ENCODE measurements at places on chromosomes 7 and 10.

DNA sequence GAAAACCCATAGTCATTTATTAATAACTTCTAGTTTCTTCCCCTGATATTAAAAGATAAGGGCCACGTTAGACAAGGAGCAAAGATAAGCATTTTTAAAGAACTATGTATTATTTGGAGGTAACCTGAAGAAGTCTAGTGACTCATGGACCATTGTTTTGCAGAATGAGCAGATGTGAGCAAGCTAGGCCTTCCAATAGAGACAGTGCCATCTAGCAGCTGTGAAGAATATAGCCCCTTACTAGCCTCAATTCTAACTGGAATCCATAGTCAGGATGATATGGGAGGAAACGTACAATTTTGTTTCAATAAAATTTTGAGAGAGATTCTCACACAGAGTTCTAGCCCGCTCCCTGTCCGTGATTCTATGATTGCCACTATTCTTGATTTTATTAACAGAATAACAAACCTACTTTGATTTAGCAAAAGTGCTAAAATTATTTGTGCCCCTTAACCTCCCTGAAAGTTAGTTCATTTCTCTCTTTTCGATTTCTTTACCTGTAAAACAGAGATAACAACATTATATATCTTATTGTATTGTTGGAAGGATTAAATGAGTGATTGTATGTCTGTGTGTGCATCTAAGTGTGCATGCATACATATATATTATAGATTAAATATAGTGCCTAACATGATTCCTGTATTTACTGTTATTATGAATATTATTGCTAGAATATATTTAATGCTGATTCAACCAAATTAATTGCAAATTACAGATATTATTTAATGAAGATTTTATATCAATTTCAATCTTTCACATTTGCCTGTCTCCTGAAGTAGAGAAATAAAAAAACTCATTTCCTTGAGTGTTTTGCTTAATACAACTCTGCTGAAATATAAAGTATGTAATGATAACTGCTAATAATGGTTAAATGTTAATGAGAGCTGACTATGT, 22.7 kb downstream of the FAM237B start:
- peak; percentile 74 for DNase-seq

GRCh38 chr7:102463841-102464576, 654 bp downstream of the ALKBH4 start:
- DNase-seq, result peak; percentile 15

DNA sequence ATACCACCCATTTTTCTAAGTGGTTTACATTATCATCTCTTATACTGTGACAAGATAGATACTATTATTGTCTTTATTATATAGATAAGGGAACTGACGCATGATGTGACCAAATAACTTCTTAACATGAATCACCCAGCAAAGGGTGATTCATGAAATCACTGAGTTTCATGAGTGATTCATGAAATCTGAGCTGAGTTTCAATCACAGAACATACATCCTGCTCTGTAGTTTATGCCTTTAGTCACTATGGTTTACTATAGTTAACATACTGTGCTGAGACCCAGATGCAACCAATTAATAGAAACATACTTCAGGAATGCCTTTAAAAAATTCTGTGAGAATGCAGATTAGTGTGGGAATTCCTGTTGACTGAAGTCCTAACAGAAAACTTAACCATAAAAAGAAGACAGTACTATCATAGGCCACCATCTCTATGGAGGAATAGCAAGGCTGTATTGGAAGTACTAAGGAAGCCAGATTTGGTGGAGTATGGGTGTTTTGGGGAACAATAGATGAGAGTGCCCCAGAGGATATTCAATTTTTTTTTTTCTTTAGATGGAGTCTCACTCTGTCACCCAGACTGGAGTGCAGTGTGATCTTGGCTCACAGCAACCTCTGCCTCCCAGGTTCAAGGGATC, 43.1 kb upstream of the SEMA3A start:
- peak; percentile 89 for DNase-seq

DNA sequence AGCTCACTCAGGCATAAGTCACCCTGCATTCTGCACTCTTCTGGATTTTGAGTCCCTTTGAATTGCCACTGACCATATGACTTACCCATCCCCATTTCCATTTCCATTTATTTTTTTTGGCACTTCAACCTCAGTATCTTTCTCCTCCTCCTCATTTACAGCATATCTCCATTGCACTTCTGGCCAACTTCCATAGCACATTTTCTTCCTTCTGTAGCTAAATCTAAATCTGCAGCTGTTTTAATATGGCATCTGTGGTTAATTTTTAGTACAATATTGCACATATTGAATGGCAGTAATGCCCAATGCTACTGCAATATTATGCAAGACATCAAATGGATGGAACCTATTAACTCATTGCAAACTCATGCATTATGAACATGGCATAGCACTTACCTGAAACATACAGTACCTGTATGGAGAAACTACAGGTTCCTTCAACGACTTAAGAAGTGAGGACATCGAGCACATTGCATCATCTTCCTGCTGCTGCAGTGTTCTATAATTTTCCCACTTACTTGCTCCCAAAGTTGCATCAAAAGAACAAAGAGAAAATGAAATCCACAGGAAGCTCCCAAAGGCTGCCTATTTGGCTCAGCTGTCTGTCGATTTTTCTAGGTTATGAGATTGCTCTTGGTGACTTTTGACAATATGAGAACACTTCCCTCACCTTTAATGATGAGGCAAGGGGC, 55.7 kb downstream of the LRRTM3 start:
- DNase-seq, result no peak

- no peak for DNase-seq
Observed at GRCh38 chr7:132878204-132878919, 203.5 kb downstream of the CHCHD3 start.

GRCh38 chr7:100509231-100509630, 25.5 kb downstream of the NYAP1 start:
- peak; percentile 59 for DNase-seq

DNA sequence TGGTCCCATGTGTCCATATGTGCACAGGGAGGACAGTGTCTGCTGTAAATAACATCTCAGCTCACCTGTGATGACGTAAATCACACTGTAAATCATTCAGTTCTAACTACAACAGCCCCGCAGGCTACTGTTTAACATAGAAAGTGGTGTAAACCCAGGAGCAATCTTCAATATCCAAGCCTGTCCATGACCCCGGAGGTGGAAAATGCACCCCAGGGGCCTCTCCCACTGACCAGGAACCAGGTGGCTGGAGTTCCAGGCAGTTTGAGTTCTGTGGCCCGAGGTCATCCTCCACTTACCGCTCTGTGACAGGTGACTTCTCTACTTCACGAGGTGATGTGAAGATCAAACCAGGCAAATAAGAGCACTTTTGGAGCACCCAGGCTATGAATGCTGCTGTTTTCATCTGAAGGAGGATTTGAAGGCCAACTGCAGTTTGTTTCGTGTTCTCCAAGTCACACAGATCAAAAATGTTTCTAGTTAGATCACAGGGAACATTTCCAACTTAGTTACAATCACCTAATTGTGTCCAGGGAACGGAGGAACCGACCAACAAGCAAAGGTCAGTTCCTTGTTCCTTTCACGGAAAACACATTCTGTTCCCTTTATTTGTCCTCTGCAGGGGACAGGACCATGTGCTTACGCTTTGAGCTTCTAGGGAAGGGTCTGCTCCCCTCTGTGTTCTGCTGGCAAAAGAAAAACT, 131.8 kb downstream of the WDR37 start:
- DNase-seq, result no peak

DNA sequence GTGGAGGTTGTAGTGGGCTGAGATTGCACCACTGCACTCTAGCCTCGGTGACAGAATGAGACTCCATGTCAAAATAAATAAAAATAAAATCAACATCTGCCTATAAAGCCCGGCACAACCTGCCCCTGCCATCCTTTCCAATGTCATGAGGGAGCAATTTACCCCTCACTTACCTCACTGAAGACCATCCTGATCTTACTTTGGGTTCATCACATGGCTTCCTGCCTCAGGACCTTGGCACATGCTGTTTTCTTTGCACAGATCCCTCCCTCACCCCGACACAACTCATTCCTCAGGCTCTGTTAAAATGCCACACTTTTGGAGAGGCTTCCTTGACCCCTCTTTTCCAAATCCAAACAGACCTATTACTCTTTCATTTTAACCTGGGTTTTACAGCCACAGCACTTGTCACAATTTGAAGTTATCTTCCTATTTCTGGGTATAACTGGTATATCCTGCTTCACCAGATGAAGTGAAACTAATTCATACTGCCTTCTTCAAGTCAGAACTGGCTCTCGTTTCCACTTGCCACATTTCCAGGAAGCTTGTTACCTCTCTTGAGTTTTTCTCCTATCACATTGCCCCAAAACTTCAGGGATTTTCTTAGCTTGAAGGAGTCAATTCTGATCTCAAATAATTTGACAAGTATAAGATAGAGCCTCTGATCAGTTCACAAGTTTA, 69.3 kb upstream of the PARD3 start:
- DNase-seq, result no peak

GRCh38 chr7:136020556-136020955, 43.4 kb upstream of the MTPN start:
- DNase-seq, result no peak

DNA sequence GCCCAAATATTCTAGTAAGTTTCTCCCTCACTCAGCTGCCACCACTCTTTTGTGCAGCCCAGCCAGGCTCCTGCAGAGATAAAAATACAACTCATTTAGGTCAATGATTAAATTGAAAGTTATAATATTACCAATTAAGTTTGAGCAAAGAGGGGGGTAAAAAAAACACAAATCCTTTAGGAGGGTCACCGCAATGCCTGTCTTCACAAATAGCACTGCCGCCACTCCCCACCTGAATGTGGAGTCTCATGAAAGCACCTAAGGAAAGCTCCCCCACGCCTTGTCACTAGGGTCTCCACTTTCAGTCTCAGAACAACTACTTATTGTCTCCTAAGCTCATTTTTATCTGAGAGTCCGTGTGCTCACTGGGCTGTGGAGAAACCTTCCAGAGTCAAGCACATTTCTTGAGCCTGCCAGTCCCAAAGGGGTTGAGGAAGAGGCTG, 148.7 kb downstream of the FGFR2 start:
- DNase-seq, result no peak

DNA sequence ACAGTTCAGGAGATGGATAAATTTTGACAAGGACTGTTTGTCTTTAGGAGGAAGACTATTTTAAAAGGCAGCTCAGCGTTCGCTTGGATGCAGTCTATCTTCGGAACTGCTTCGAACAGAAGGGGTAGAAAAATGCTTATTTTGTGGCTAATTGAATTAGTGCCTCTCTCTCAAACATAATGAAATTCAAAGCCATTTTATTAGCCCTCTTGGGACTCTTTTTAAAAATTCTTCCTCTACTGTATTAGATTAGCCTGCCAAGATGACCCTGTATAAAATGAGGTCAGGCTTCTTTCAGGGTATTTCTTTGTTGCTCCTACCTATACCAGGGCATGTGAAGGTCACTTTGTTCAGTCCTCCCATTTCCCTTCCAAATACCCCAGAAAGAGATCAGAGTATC, 379.2 kb upstream of the NFE2L3 start:
- DNase-seq, result no peak

GRCh38 chr7:158559356-158559755, 28.3 kb downstream of the PTPRN2 start:
- DNase-seq, result no peak

DNA sequence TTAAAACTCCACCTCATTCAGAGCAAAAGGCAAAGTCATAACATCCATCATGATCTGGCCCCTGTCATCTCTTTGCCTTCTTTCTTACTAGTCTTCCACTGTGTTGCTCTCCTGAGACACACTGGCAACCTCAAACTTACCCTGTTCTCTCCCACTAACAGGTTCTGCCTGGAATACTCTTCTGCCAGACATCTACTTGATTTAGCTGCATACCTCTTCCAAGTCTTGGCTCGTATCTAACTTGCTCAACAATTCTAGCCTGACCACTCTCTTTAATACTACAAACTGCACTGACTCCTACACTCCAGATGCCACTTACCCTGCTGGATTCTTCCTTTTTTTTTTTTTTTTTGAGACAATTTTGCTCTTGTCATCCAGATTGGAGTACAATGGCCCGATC, 167.0 kb upstream of the MTPN start:
- DNase-seq, result no peak

DNA sequence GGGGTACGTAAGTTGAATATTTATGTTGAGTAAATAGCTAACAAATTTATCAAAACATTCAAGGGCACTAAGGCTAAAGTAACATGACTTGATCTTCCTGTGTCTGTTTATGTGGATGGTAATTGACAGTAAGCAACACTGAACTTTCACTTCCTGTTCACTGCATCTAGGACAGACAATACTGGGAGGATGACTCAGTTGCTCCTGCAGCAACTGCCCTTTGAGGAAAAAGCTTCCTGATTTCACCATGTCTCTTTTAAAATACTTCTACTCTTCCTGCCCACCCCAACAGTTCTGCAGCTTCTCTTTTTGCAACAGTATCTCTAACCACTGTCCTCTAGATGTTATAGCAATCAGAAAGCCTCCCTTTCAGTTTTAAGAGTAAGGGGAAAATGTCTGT, 76.6 kb upstream of the HGF start:
- DNase-seq, result peak; percentile 88

DNA sequence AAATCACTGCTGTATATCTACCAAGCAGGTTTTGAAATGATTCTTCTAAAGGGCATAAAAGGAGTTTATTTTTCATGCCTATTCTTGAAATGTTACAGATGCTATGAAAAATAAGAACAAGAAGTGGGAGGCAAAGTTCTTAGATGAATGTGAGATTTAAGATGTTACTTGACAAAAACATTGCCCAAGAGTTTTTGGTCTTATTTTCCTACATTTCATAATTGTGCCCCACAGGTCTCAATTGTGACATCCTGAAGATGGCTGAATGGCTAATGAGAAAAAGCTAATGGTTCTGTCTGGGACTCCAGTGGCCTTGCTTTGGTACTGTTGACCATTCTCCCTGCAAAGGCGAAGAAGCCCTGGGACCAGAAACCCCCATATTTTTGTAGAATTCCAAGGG, 43.0 kb upstream of the IFRD1 start:
- DNase-seq, result no peak

DNA sequence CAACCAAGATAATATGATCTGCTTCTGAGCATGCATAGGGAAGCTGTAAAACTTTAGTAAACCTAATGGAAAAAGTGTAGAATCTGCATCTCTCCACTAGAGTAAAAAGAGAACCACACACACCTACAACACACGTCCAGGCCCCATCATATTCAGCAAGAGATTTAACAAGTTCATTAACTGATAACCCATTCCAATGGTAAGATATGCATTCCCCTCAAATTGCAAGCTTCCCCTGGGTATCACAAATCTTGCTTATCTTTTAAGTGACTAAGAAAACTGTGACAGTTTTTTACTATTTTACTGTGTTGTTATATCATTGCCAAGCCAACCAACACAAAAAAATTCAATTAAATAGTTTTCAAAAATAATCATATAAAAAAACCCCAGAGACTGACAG, 8.0 kb downstream of the DPY19L1 start:
- DNase-seq, result no peak

GRCh38 chr7:46809886-46810285, 772.0 kb downstream of the TNS3 start:
- no peak for DNase-seq

DNA sequence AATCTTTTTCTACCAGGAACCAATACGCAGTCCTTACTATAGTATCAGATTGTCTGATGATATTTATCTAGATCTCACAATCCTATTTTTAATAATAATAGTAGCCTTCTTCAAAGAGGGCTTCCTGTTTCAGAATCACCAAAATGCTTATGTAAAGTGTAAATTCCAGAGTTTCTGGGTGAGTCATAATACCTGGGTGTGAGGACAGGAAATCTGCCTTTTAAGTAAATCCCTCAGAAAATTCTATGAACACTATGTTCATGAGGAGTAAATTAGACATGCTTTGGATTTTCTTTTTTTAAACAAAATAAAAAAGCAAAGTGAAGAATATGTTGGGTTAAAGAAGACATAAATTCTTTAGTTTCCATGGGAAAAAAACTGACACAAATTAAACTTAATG, 20.5 kb downstream of the DKK1 start:
- no peak for DNase-seq
